ENCODE measurements at places on chromosomes 12 and 14.
A peak's percentile ranks its signal among the peaks of the same experiment; 100 is the strongest.

- DNase-seq: no peak
Measured at GRCh38 chr12:106249411-106250135, 1.8 kb upstream of the CKAP4 start.

- DNase-seq: no peak
Measured at GRCh38 chr14:69879175-69880043, at the start of gene SMOC1. SMOC1 (plus strand) TSS chr14:69879416; CDS start chr14:69879679, 263 bp downstream.

GRCh38 chr14:57712102-57712501 is 153.8 kb downstream of the SLC35F4 start:
- no peak for DNase-seq

DNA sequence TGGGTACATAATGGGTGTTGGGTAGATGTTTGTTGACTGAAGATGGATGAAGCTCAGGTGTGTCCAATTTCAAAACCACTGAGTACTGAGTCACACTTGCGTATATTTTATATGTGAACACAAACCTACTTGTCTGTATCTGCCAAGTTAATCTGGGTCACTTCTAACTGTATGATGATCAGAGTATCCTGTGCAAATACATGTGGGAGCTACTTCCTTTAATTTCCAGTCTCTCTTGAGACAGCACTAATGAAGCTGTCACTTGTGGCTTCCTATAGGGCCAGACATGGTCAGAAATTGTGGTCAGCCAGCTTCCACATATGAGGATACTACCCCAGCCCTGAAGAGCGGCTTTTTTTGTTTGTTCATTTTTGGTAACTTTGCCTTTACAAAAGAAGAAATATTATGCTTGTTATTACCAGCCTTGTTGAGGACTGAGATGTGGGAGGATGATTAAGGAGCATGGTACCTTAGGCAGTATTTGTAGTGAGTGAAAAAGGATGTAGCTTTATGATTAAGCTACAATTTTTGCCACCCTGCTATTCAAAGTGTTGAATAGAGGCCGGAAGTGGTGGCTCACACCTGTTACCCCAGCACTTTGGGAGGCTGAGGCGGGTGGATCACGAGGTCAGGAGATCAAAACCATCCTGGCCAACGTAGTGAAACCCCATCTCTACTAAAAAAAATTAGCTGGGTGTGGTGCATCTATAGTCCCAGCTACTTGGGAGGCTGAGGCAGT is 32.4 kb downstream of the PLXNC1 start:
- peak; percentile 31 for DNase-seq

GRCh38 chr12:118689793-118690192 is 291.5 kb upstream of the SRRM4 start:
- DNase-seq: no peak

DNA sequence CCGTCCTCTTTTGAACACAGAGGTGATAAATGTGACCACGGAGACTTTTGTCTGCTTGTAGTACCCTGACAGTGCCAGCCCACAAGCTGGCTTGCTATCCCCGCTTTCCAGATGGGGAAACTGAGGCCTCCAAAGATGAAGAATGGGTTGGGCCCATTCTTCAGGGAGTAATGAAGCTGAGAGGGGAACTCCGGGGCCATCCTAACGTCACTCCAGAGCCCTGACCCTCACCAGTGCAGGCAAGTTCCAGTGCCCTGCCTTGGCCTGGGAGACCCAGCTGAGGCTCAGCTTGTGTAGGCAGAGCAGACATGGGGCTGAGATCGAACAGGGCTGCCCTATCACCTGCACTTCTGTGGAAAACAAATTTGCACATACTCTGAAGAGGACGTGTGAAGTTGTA is 277.1 kb downstream of the DPF3 start:
- DNase-seq: no peak

DNA sequence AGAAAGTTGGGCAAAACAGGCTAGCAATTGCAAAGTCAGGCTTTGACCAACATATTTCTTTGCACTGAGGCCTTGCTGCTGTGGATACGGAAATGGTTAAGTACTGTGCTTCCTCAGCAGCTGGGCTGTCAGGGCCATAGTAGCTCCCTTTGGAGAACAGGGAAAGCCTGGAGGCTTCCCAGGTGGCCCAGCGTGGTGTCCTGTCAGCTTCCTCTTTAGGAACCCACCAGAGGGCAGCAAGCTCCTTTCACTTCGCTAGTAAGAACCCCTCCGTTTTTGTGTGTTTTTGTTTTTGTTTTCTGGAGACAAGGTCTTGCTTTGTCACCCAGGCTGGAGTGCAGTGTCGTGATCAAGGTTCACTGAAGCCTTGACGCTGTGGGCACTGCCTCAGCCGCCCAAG is 1.7 kb upstream of the CFAP251 start:
- no peak for DNase-seq

GRCh38 chr12:80373666-80374065 is 70.4 kb upstream of the PTPRQ start:
- DNase-seq: no peak

DNA sequence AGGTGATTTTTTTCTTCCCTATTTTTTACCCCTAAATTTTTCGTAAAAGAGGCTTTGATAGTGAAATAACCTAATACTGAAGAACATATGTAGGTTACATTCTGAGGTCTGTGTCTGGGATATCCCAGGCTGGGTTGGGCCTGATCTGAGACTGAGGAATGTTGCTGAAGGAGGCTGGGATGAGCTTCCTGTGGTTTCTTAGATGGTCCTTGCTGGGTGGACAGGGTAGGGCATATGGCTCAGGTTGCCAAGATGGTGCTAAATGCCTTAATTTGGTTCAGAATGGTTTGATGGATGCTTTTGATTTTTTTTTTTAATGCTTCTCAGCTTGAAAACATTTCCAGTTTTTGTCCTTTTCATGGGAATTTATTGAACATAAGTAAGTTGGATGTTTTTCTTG is 124.6 kb upstream of the PMCH start:
- DNase-seq: no peak

DNA sequence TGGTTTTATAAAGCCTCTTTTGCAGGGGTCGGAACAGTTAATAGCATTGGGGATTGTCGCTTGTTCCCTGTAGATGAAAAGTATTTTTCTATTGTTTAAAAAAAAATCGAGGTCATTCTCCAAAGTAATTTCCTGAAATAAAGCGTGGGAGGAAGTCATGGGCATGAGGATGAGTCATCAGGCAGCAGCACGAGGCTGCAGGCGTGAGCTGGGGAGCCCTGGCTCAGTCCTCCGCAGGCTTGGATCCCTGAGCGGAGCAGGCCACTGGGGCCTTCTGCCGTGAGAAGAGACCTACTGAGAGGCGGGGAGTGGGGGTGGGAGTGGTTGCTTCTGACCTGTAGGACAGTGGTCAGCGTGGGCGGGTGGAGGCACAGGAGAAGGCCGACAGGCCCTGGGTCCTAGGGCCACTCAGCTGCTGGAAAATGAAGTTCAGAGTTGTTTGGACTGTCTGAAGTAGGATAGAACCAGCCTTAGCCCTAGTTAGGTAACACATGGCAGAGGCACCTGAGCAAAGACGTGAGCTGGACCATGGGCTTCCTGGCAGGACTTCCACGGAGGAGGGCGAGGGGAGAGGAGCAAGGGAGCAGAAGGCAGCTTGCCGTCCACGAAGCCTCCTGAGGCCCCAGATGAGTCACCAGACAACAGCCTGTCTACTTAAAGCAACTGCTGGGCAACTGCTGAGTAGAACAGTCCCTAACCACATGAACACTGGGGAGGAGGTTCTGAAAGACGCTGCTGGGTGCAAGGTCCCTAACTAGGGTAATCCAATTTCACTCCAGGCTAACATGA is 21.1 kb upstream of the LGALS3 start:
- DNase-seq: peak; percentile 21

- no peak for DNase-seq
Measured at GRCh38 chr14:72305561-72305960, 373.3 kb downstream of the RGS6 start.

DNA sequence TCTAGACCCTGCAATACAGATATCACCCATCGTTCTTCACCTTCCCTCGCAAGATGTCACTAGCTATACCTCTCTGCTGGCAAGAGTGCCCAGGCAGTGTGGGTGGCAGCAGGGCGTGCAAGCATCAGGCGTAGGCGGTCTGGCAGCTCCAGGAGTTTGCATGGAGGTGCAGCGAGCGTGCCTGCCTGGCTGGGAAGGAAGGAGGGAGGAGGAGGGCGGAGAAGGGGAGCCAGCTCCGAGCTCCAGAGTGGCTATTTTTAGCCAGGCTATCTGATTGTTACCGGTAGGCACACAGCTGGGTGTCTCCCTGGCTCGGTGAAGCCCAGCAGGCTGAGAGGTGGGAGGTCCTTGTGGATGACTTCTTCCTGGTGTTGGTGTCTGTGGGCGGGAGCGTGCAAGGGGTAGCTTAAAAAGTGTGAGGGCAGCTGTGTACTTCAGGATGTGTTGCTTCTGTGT is 6.2 kb downstream of the FOXJ2 start:
- DNase-seq: no peak

- DNase-seq: no peak
Measured at GRCh38 chr14:96062506-96062905, 23.3 kb downstream of the C14orf132 start.

DNA sequence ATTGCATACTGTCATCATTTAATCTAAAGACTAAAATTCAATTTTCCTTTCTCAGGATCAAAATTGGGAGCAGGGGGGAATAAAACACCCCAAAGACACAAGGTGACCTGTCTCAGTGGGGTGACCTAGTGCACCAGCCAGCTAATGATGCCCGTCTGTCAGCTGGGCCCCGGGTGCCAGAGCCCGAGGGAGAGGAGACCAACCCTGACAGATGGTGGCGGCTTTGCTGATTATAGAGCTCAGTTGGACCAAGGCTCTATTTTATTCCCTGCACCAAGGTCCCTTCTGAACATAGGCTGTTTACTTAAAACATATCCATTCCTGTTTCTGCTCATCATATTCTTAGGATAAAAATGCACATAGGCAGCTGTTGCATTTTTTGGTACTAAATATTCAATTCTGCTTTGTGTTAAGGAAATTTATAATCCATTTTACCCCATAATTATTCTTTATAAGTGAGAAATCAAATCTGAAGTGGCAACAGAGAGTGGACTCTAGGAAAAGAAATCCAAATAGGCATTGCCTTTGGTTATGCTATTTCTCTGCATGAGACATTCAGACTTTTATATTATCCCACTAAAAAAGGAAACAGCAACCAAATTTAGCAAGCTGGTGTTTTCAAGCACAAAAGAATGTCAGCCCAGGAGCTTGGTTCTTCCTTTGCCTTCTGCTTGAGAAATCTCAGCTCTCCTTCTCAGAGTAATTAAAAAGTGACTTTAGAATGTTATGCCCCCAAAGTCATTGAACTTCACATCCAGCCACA is 96.8 kb upstream of the IFNG-AS1 start:
- no peak for DNase-seq

DNA sequence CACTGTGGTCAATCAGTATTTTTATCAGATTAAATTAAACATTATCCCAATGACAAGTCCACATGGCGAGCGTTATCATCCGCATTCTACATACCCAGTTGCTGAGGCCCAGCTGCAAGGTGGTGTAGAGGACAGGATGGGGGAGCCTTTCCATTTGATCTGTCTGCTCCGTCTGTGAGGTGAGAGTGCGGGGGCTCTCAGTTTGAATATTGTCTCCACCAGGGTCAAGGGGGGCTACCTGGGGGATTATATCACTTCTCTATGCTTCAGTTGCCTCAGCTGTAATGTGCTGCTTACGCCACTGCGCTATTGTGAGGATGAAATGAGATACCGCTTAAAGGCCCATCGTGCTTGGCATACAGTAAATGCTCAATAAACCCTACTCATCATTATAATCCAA is 1106.0 kb downstream of the BCL11B start:
- DNase-seq: no peak

GRCh38 chr12:105481392-105482300 is 151.2 kb downstream of the C12orf75 start:
- no peak for DNase-seq

DNA sequence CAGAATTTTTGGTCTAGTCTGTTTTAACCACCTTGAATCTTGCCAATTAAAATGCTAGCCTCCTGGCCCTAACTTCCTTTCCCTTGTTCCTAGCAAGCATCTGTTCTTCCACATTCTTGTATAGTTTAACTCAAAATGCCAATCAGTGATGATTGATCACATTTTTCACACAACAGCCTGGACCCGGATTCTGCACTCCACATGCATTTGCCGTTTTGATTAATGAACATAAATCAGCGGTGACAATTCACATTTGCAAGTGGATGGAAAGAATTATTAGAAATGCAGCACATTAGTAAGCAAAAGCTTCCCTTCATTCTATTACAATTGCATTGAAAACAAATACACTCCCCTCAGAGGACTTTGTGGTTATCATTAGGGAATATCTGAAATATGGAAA is 83.4 kb downstream of the PDZRN4 start:
- no peak for DNase-seq

GRCh38 chr12:82473111-82473754 is 114.9 kb downstream of the METTL25 start:
- DNase-seq: no peak

GRCh38 chr14:64191756-64192155 is 102.4 kb downstream of the ESR2 start:
- DNase-seq: no peak

- no peak for DNase-seq
Measured at GRCh38 chr12:50926415-50926814, 25.9 kb upstream of the HIGD1C start.

GRCh38 chr12:85829391-85829790 is 6.8 kb downstream of the RASSF9 start:
- no peak for DNase-seq
